ENCODE measurements at places on chromosomes 3 and 15.
A peak's percentile ranks its signal among the peaks of the same experiment; 100 is the strongest.

DNA sequence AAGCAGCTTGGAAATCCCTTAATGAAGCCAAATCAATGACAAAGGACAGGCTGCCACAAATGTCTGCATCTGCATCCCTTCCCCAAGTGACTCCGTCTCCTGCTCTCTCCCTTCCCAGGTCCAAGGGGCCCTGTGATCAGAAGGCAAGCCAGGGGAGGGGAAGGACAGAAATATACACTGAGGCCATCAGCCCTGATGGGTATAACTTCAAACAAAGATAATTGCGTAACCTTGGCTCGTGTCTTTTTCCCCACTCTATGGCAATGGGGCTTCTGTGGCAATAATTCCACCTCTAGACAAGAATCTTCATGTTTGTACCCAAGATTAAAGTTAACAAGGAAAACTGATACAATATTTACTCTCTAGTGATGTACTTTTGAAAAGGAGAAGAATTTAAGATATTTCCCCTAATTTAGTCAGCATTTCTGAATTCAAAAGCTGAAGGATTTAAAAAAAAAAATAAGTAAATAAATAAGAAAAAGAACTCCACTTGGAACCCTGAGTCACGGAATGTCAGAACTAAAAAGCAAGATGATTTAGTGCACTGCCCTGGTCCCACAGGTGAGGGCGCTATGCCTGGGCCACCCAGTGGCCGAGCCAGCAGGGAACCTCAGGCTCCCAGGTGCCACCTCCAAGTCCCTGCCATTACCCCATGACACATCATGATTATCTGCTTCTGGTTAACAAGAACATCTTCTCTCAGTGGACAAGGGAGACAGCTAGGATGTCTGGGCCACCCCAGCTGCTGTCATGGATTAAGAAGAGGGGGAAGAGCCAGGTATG lies 154.5 kb downstream of the STT3B start:
- DNase-seq: no peak
- no peaks in the 10 kb centered on the region for H3K4me1 ChIP-seq
- no peak overlapping the region for H3K4me3 ChIP-seq
- H3K27ac ChIP-seq: no peak overlapping the region

DNA sequence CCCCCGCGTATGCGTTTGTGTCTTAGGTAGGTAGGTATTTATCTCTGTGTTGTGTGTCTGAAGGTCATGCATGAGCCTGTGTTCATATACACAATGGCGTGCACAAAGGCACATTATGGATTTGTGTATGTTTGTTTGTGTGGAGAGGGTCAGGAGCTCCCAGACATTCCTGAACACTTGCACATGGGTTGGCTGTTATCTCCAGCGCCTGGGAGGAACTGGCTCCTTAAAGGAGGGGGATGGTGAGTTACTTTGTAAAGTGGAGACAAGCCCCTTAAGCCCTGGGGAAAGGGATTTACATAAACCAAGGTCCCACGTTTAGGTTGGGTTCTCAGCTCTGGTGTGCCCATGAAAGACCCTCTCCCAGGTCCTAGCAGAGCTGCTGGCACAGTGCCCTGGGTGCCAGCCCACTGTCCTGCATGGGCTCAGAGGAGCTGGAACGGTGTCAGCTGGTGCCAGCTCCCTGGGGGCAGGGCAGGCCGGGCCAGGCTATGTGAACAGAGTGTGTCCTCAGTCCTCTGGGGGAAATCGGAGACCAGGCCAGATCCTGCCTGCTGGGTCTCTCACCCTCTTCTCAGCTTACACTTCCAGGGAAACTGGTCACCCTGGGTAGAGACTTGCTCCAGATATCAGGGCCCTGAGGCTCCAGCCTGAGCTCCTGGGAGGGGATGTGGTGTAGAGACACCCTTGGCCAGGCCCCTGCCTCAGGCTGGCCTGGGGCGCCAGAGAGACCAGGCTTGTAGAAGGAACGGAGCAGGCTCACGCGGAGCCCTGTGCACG lies 25.1 kb downstream of the SNX33 start:
- DNase-seq: no peak
- no peaks in the 10 kb centered on the region for H3K4me1 ChIP-seq
- H3K4me3 ChIP-seq: no peak overlapping the region

DNA sequence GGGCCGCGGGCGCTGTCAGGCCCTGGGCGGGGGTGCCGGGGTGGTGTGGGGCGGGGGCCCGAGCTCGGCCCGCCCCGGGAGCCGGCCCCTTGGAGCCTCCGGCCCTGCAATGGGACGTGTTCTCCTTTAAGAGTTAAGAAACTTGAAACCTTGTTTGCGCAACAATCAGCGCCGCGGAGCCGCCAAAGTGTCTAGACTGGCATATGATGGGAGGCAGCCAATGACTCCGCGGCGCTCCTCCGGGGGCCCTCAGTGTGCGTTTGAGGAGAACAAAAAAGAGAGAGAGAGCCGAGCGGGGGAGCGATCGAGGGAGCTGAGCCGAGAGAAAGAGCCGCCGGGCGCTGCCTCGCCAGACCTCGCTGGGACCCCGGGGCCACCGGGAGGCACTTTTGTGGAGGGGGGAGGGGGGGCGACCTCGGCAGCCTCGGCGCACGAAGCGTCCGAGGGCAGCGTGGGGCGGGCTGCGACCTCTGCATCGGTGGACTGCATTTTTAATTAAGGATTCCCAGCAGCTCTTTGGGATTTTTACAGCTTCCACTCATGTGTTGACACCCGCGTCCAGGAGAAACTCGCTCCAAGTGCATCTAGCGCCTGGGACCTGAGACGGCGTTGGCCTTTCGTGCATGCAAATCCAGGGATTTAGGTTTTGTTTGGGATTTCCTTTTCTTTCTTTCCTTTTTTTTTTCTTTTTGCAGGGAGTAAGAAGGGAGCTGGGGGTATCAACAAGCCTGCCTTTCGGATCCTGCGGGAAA lies at the start of gene SMAD6:
TSS of gene SMAD6 (plus strand) at position 202 of the 752 bp plus-strand sequence. CDS start 1,023 bp downstream, outside the sequence.
- peaks cover 57% of the 10 kb centered on the region for H3K27me3 ChIP-seq
- H3K27ac ChIP-seq: peak within 1 kb of the TSS; percentile 83
- peaks cover 25% of the 10 kb centered on the region for H3K4me1 ChIP-seq
- H3K4me3 ChIP-seq: peak within 1 kb of the TSS; percentile 81
- DNase-seq: peak; percentile 88

GRCh38 chr3:133540896-133541674 lies 32.4 kb upstream of the CDV3 start:
- H3K4me1 ChIP-seq: no peaks in the 10 kb centered on the region
- no peak overlapping the region for H3K27ac ChIP-seq
- H3K36me3 ChIP-seq: no peaks in the 10 kb centered on the region
- H3K27me3 ChIP-seq: peaks cover 9% of the 10 kb centered on the region
- DNase-seq: no peak

- no peak overlapping the region for H3K4me3 ChIP-seq
- peaks cover 36% of the 10 kb centered on the region for H3K36me3 ChIP-seq
- DNase-seq: no peak
- no peak overlapping the region for H3K27ac ChIP-seq
- no peaks in the 10 kb centered on the region for H3K4me1 ChIP-seq
- no peaks in the 10 kb centered on the region for H3K27me3 ChIP-seq
Measured at GRCh38 chr3:138289260-138289659, 40.4 kb downstream of the NME9 start.
